ENCODE measurements at places on chromosomes 11 and 22.

DNA sequence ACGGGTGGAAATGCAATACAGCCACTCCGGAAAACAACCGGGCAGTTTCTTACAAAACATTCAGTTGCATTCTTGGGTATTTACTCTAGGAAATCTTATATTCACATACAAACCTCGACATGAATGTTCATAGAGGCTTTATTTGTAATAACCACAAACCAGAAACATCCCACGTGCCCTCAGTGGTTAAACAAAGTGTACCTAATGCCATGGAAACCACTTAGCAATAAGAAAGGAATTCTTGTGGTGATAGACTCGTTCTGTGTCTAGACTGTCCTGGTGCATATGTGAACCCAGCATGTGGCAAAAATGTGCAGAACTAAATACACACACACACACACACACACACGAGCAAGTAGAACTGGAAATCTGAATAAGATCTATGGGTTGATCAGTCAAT lies 1073.3 kb downstream of the TBC1D22A start:
- DNase-seq, result no peak

- DNase-seq, result no peak
Measured at GRCh38 chr22:38106814-38107578, 3.5 kb downstream of the BAIAP2L2 start.

- DNase-seq, result no peak
Measured at GRCh38 chr22:38607680-38608079, 37.7 kb upstream of the DMC1 start.

GRCh38 chr22:31140746-31141145 lies 438 bp upstream of the PLA2G3 start:
- DNase-seq, result no peak

DNA sequence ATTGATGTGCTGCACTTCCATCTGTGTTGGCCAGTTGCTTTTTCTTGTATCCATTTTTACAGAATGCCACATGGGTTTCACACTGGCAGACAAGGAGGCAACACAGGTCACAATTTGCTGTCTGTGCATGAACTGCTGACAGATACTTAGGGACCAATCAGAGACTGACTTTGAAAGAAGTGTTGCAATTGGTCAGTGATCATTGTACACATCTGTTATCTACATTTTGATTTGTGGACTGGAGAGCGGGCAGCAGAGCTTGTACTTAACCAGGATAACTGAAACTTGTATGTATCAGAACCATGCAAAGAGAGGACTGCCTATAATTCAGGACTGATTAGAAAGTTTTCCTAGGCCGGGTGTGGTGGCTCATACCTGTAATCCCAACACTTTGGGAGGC lies 21.8 kb downstream of the PRR5 start:
- no peak for DNase-seq

GRCh38 chr11:19430346-19430745 lies 189.6 kb upstream of the E2F8 start:
- DNase-seq, result no peak

DNA sequence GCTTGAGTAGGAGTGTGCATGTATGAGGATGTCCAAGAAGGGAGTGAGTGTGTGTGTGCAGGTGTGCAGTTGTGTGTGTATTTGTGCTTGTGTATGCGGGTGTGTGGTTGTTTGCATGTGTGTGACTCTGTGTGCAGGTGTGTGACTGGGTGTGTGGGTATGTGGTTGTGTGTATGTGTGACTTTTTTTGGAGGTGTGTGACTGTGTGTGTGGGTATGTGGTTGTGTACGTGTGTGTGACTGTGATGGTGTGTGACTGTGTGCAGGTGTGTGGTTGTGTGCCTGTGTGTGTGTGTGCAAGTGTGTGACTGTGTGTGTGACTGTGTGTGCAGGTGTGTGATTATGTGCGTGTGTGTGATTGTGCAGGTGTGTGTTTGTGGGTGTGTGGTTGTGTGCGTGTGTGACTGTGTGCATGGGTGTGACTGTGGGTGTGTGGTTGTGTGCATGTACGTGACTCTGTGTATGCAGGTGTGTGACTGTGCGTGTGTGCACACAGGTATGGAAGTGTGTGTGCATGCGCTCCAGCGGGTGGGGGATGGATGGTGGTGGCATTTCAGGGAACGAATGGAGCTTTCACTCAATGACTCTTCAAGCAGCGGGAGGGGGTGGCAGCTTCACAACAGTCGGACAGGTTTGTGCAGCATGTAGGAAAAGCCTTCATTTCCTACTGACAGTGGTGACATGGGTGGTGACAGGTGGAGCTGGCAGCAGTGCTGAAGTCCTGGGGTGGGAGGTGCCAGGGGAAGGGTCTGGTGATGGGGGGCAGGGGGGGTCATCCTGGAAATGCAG lies 47.6 kb downstream of the CACNA1I start:
- DNase-seq, result no peak

DNA sequence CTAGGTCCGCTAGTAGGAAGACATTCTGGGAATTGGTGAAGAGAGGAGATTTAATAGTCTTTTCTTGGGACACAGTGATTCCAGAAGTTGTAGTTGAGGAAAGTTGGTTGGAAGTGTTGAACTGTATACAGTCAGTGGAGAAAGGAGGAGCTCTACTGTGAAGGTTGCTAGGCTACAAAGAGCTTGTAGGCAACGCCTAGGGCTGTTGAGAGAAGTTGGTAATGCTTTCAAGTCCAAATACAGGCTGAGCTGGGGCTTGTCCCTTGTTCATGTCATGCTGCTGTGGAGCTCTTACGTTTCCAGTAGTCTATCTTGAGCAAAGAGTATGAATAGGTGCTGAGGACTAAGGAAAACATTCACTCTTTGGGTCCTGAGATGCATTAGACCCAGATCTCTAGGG lies 1.1 kb downstream of the TBCEL start:
- no peak for DNase-seq

GRCh38 chr11:77598195-77598594 lies 8.4 kb downstream of the AQP11 start:
- DNase-seq, result no peak

DNA sequence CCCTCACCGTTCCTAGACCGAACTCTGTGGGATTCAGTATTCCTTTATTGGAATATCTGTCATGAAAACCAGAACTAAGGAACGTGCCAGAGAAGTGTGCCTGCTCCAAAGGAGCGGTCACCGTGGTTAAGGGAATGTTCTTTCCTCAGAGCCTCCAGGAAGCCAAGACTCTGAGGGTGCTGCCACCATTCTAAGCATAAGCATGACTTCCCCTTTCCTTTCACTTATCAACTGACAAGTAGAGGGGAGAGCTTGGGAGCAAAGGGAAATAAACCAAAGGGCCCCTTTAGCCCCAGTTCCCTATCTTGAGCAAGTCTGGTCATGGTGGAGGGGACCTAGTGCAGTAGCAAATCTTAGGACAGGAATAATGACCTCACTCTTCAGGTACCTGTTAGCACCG lies 26.8 kb downstream of the CTR9 start:
- DNase-seq, result no peak

GRCh38 chr11:130798280-130798679 lies 118.0 kb downstream of the SNX19 start:
- no peak for DNase-seq

- DNase-seq, result no peak
Measured at GRCh38 chr11:44524346-44524745, 41.1 kb upstream of the CD82 start.

- no peak for DNase-seq
Measured at GRCh38 chr11:35135222-35135621, 3.7 kb upstream of the CD44 start.

DNA sequence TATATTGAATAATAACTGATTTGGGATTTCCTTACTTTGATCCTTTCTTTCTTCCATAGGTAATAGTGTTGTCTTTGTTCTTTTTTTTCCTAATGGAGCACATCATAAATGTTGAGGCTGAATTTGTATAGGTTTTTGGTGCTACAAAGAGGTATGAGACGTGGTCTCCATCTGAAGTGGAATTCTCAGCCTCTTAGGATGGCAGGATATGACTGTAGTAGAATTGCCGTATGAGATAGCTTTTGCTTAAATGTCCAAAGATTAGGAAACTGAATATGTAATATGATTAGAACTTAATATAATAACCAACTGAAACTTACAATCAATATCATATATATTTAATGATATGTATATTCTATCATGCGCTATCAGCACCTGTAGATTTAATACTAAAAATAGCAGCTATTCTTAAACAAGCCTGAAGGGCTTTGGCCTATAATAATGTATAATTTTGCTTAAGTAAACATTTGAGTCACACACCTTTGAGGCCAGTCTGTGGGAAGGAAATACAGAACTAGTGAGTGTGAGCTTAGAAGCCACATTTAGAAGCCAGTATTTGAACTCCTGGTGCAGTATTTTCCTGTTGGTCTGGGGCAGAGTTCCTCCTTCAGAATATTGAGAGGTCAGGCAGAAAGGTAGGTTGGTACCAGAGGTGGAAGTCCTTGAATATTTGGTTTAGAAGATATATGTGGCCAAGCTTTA lies 62.6 kb downstream of the SWAP70 start:
- no peak for DNase-seq

- DNase-seq, result no peak
Measured at GRCh38 chr11:34613015-34613414, 7.9 kb upstream of the EHF start.

DNA sequence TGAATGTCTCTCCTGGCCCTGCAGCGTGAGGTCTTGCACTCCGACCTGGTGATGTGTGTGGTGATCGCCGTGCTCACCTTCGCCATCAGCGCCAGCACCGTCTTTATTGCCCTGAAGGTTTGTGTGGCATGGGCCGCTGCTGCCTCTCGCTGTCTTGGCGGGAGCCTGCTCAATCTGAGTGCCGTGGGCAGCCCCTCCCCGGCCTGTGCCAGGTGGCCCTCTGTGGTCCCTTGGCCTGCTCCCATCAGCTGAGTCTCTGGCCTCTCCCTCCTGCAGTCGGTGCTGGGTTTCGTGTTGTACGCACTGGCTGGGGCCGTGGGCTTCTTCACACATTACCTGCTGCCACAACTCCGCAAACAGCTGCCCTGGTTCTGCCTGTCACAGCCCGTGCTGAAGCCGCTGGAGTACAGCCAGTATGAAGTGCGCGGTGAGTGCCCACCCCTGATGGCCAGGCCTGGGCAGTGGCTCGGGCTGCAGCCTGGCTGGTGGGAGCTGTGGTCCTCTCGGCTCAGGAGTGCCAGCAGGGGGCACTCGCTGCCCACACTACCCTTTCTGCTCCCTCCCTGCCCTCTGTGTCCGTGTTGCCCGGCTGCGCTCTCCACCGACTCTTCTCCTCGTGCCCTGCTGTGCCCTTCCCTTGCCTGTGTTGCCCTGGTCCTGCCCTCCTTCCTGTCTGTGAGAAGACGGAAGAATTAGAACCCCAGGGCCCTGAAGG lies 10.2 kb downstream of the PCNX3 start:
- DNase-seq, result no peak

DNA sequence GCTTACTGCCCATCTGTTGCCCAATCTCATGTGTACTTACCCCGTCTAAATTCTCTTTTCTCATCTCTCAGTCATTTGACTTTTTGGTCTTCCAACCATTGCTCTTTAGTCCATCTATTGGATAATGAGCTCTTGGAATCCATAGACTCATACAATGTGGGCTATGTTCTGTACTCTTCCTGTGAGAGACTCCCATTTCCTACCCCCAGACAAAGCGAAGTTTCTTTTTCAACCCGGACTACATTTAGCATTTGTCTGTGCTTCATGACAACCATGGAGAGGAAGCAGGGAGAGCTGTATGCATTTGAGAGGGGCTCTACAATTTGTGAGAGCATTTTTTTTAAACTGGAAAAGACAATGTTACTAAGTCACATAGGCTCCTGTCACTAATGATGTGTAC lies 4.0 kb upstream of the ARHGAP42 start:
- DNase-seq, result no peak

DNA sequence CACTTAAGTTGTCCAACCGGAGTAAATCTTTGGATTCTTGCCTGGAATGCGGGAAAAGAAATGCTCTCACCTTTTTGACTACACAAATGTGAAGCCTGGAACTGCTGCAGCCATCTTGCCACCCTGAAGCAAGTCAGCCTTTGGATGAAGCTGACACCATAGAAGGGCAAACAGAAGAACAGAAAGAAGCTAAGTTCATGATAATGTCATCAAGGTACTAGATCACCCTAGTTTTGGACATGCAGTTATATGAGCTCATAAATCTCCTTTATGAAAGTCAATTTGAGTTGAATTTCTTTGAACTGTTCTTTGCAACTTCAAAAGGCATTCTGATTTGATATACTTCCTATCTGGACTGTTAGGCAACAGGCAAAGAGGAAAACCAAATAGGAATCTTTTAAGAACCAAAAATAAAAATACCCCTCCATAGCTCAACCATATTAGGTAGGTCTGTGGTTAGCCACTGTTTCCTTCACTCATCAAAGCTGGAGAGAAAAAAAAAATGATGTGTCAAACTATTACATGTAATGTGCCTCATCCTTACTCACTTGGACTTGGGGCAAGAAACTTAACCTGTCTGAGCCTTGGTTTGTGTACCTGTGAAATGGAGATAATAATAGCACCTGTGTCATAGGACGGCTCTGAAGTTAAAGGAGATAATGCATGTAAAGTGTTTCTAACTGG lies 91.9 kb downstream of the WT1 start:
- no peak for DNase-seq

GRCh38 chr11:134236834-134237556 lies 12.5 kb downstream of the VPS26B start:
- DNase-seq, result no peak

GRCh38 chr22:36649066-36649465 lies 54.5 kb downstream of the CACNG2 start:
- no peak for DNase-seq

GRCh38 chr11:121554552-121554951 lies 101.8 kb upstream of the SORL1-AS1 start:
- no peak for DNase-seq

DNA sequence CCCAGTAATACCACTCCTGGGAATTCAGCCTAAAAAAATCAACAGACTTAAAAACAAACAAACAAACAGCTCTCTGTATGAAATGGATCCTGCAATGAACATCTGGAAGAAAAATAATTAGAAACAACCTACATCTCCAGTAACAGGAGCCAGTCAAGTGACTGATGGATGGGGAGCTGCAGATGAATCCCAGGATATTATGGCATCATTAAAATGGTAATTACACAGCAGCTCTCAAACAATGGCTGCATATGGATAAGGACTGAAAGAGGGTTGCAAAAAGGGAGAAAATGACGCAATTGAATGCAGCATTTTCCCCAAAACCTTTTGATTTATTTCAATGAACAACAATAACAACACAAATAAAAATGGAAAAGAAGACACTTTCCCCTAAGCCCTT lies 4.1 kb downstream of the NPTXR start:
- no peak for DNase-seq

DNA sequence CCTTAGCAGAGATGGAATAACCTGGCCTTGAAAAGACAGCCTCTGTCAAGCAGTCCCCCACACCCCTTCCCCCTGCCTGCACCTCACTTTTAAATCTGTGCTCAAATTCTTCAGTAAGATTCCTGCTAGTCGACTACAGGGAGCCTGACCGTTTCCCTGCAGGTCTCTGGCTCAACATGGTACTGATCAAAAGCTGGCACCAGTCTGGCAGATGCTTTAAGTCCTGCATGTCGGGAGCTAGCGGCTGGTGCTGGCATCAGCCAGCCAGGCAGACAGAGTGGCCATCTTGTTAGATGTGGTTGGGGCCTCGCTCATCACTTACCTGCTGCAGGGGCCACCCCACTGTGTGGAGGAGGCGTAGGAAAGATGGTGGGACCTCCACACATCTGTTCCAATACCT lies 204.4 kb upstream of the SORL1-AS1 start:
- DNase-seq, result no peak

Measured in stimulated activated CD8-positive, alpha-beta memory T cell treated with anti-CD3 and anti-CD28 coated beads, Interleukin-4, amount 100 ng/mL, for 1 hour (primary cell).